ENCODE measurements at places on chromosomes 5 and 9. TPM values are rescaled to one million over a fixed set of nuclear protein-coding genes. Genes with fewer than 3 reads are reported as not detected.

- H3K27ac ChIP-seq: peak overlapping the region; percentile 51
- H3K27me3 ChIP-seq: no peaks in the 10 kb centered on the region
- H3K4me3 ChIP-seq: no peak overlapping the region
Measured at GRCh38 chr9:27003426-27004077, 1.9 kb downstream of the LRRC19 start.

DNA sequence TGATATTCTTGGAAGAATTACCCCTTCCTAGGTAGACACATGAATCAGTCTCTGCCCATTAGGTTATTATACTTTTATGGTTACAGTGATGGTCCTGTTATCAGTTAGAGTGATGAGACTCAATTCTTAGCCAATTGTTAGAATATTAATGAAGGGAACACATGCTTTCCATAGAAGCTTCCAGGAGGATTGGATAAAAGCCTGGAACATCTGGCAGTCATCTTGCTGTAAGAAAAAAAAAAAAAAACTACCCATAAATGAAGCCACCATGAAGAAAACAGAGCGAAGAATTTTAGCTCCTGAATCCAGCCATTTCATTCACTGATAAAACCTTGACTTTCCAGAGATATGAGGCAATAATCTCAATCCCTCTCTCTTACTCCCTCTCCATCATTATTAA, 262.5 kb upstream of the GRIN3A start:
- H3K27me3 ChIP-seq: no peaks in the 10 kb centered on the region
- H3K4me1 ChIP-seq: peaks cover 14% of the 10 kb centered on the region
- DNase-seq: no peak
- H3K27ac ChIP-seq: no peak overlapping the region

PCDHA1 gene
- total RNA-seq: 0.13 TPM

SPATA9 gene
- total RNA-seq: not detected

DNA sequence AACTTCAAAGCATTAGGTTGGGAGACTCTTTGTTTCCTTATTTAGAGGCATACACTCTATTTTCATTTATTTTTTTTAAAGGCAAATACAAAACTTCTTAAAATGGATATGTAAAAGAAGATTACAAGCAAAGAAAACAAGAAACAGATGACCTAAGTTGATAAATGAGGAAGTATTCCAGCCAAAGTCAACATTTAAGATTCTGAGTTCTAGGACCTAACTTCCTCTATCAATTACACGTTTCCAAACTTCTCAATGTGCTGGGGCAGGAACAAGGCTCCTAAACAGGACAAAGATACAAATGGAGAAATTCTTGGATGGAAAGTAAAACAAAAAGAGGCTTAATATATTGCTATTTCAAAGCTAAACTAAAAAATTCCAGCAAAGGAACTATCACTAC, 89.5 kb downstream of the TLE1 start:
- DNase-seq: no peak
- no peak overlapping the region for H3K27ac ChIP-seq
- no peaks in the 10 kb centered on the region for H3K27me3 ChIP-seq
- H3K4me3 ChIP-seq: no peak overlapping the region
- no peaks in the 10 kb centered on the region for H3K36me3 ChIP-seq
- H3K4me1 ChIP-seq: peaks cover 11% of the 10 kb centered on the region
